Mononuclear cell (primary cell): ENCODE measurements at places on chromosomes 5 and 9. TPM values are rescaled to one million over a fixed set of nuclear protein-coding genes. Genes with fewer than 3 reads are reported as not detected.

The OGN gene
- 0.21 TPM for total RNA-seq

The TLE4 gene
- 150 TPM for total RNA-seq

The DMRT3 gene
- total RNA-seq: not detected

The QRFP gene
- total RNA-seq: not detected

The CHSY3 gene
- 0.10 TPM for total RNA-seq

The CRB2 gene
- total RNA-seq: not detected
